T-helper 2 cell treated with Interferon-gamma antibody and Interleukin-4, amounts not matched to agents 5 μg/mL and 100 μg/mL, for 36 hours (primary cell): ENCODE measurements at places on chromosomes 5 and 9.

GRCh38 chr5:76908166-76908565 is 44.7 kb upstream of the CRHBP start:
- no peak for DNase-seq
- no peak overlapping the region for H3K4me3 ChIP-seq
- H3K27me3 ChIP-seq, result peaks cover 2% of the 10 kb centered on the region
- no peak overlapping the region for H3K27ac ChIP-seq

DNA sequence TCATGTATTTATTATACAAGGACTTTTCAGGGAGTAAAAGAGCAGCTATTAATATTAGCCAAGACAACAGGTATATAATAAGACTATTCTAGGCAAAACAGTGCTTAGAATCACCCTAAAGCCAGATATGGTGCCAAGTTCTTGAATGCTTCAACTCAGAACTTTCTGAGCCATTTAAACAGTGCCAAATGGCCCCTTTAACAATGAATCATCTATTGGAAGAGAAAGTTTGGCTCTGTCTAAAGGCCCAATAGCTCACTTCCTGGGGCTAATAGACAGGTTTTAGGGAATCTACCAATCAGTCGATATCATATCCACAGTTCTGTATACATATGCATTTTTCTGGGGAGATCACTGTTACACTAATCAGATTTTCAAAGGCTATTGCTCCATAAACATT is 42.9 kb downstream of the ZNF474 start:
- no peak overlapping the region for H3K27ac ChIP-seq
- H3K4me3 ChIP-seq, result no peak overlapping the region
- no peaks in the 10 kb centered on the region for H3K36me3 ChIP-seq
- no peaks in the 10 kb centered on the region for H3K4me1 ChIP-seq

DNA sequence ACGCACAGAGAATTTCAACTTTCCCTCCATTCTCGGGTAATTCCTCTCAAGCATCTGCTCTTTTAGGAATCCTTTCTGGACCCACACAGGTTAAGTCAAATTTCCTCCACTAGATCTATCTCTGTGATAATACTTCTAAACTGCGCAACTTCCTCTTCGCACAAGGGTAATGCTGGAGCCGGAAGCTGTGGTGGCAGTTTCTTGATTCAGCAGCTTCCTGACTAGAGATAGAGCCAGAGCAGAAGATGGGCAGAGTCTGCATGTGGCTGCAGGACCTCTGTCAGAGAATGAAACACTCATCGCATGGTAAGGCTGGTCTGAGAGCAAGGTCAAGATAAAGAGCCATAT is 11.1 kb upstream of the CDC42SE2 start:
- peaks cover 60% of the 10 kb centered on the region for H3K4me1 ChIP-seq
- no peaks in the 10 kb centered on the region for H3K27me3 ChIP-seq

- no peak overlapping the region for H3K4me3 ChIP-seq
- no peaks in the 10 kb centered on the region for H3K27me3 ChIP-seq
- H3K27ac ChIP-seq, result no peak overlapping the region
- no peak for DNase-seq
Observed at GRCh38 chr5:84113246-84114105, 271.2 kb downstream of the EDIL3 start.

- no peak overlapping the region for H3K4me3 ChIP-seq
- H3K36me3 ChIP-seq, result no peaks in the 10 kb centered on the region
- H3K27me3 ChIP-seq, result peaks cover 31% of the 10 kb centered on the region
Observed at GRCh38 chr9:95772320-95773052, 103.0 kb upstream of the ERCC6L2 start.

DNA sequence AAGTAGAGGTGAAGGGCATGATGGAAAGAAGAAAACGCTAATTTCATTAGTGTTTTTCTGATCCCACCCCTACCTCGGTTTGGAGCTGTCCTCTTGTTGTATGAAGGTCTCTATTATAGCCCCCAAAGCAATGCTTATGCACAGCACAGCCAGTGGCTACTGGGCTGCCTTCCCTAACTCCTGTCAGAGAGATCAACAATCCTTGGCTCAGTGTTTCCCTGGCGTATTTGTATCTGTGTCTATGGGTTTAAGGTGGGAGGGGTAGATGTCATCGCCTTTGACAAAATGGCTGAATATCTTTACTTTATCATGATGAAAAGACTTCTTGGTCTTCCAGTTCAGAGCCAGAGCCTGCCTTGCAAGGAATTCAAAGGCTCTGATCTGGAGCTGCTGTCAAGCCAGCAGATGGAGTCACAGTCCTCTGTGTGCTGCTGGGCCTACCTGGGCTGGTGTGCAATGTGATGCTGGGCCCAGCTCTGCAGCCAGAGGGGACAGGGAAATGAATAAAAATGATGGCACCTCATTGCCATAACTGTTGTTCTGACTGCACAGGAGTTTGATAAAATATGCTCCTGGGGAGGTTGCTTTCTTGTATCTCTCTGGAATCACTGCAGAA is 20.1 kb upstream of the HSPA9 start:
- H3K4me1 ChIP-seq, result no peaks in the 10 kb centered on the region
- no peak overlapping the region for H3K4me3 ChIP-seq
- no peak overlapping the region for H3K27ac ChIP-seq
- no peak for DNase-seq
- peaks cover 13% of the 10 kb centered on the region for H3K27me3 ChIP-seq

DNA sequence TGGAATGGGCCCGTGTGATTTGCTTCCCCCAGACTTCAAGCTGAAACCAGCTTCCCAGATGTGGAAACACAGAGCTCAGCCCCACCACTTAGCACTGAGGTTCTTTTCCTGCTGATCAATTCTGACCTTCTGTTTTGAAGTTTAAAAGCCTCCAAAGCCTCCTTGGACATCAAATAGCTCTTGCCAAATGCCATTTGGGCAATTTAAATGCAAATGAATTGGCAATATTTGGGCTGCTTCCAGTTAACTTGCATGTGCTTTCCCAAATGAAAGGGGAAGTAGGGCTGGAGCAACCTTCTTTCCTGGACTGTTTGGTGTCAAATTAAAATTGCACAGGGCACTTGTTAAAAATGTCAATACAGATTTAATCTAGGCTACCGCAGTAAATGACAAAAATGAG is 710.5 kb downstream of the TLR4 start:
- no peaks in the 10 kb centered on the region for H3K36me3 ChIP-seq
- H3K4me1 ChIP-seq, result no peaks in the 10 kb centered on the region
- DNase-seq, result no peak
- no peak overlapping the region for H3K4me3 ChIP-seq
- no peak overlapping the region for H3K27ac ChIP-seq
- no peaks in the 10 kb centered on the region for H3K27me3 ChIP-seq

DNA sequence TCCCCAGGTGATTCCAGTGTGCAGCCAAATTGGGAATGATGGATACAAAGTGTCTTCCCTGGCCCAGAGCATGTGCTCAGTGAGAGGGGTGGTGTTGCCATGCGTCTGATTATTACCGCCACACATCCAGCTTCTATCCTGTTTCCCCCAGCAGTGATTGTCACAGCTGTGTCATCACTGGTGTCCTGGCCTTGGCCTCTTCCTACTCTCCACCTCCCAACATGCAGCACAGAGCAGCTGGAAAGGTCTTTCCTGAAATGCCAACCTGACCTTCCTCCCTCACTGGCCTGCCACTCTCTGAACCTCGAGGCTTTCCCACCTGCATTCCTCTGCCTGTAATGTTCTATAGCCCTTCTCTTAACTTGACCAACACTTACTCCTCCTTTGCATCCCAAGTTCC is 60.0 kb downstream of the TMOD1 start:
- no peak overlapping the region for H3K27ac ChIP-seq
- no peak overlapping the region for H3K4me3 ChIP-seq
- DNase-seq, result no peak
- peaks cover 14% of the 10 kb centered on the region for H3K4me1 ChIP-seq

- H3K4me3 ChIP-seq, result no peak overlapping the region
- DNase-seq, result no peak
- H3K4me1 ChIP-seq, result no peaks in the 10 kb centered on the region
- H3K27me3 ChIP-seq, result no peaks in the 10 kb centered on the region
Observed at GRCh38 chr5:78490709-78491485, 130.5 kb downstream of the SCAMP1 start.

DNA sequence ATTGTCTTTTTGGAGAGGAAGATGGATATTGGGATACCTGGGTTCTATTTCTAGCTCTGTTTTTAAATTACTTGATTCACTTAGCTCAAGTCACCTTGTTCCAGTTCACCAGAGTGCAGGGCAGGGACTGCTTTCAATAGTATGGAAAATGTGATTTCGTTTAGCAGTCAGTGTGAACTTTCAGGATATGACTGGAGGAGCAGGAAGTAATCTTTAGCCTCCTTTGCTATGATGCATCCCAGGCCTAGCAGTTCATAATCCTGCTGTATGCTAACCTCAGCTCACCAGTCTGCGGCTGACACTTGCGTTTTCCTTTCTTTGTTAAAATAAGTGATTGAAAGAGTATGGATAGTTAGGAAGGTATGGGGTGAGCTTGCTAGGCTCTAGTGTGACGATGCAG is 169.7 kb downstream of the ARHGAP26 start:
- peaks cover 6% of the 10 kb centered on the region for H3K36me3 ChIP-seq
- no peak for DNase-seq
- H3K27me3 ChIP-seq, result no peaks in the 10 kb centered on the region
- H3K27ac ChIP-seq, result no peak overlapping the region
- H3K4me3 ChIP-seq, result no peak overlapping the region
- peaks cover 14% of the 10 kb centered on the region for H3K4me1 ChIP-seq

- H3K36me3 ChIP-seq, result no peaks in the 10 kb centered on the region
- no peaks in the 10 kb centered on the region for H3K4me1 ChIP-seq
- no peak for DNase-seq
- H3K4me3 ChIP-seq, result no peak overlapping the region
- no peaks in the 10 kb centered on the region for H3K27me3 ChIP-seq
Observed at GRCh38 chr9:25481372-25481771, 196.9 kb downstream of the TUSC1 start.
